ENCODE measurements at places on chromosomes 3 and 15. TPM values are rescaled to one million over a fixed set of nuclear protein-coding genes. Genes with fewer than 3 reads are reported as not detected.

DNA sequence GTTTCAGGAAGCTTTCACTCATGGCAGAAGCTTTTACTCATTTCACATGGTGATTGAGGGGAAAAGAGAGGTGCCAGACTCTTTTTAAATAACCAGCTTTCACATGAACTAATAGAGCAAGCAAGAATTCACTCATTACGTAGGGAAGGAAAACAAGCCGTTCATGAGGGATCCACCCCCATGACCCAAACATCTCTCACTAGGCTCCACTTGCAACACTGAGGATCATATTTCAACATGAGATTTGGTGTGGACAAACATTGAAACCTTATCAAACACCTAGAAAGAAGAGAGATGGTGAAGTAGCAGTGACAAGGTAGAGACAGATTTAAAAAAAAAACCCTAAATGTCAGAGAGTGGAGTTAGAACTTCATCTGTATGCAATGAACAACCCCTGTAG is 408.6 kb upstream of the PDZRN3 start:
- H3K4me3 ChIP-seq, result no peak overlapping the region
- H3K4me1 ChIP-seq, result no peaks in the 10 kb centered on the region
- H3K27ac ChIP-seq, result no peak overlapping the region

Gene EPB42
- not detected for total RNA-seq

Gene FEZF2
- not detected for total RNA-seq

- no peak overlapping the region for H3K27ac ChIP-seq
- H3K36me3 ChIP-seq, result no peaks in the 10 kb centered on the region
- H3K4me1 ChIP-seq, result peaks cover 76% of the 10 kb centered on the region
Observed at GRCh38 chr3:177193688-177194268, 3.5 kb downstream of the TBL1XR1 start.

Gene COL7A1
- total RNA-seq, result 125 TPM

DNA sequence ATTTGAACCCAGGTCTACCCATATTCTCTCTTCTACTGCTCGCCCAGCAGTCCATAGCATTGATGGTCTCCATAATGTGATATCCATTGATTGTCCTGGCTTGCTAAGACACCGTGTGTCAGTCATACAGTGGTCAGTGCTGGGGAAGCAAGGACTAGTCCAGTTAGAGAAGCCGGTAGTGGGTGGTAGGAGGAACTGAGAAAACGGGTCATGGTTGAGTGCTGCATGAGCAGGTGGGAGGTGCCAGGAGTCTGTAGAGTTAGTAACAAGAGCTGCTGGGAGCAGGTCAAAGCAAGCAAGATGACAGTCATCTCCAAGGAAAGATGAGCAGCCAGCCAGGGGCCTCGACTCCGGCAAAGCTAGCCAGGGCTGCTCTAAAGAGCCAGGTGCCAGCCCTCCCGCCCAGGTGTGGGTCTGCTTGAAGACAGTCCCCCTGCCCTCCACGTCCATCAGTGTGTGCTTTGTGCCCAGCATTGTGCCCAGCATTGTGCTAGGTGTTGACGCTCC is 29.5 kb upstream of the USP3 start:
- peak overlapping the region; percentile 64 for H3K27ac ChIP-seq
- no peak overlapping the region for H3K4me3 ChIP-seq
- no peaks in the 10 kb centered on the region for H3K36me3 ChIP-seq
- DNase-seq, result no peak
- peaks cover 5% of the 10 kb centered on the region for H3K4me1 ChIP-seq

GRCh38 chr3:159732172-159733111 is 256.2 kb upstream of the IL12A start:
- DNase-seq, result no peak
- H3K27ac ChIP-seq, result peak overlapping the region; percentile 14
- no peaks in the 10 kb centered on the region for H3K4me1 ChIP-seq
- no peaks in the 10 kb centered on the region for H3K36me3 ChIP-seq
- peak overlapping the region; percentile 42 for H3K4me3 ChIP-seq

DNA sequence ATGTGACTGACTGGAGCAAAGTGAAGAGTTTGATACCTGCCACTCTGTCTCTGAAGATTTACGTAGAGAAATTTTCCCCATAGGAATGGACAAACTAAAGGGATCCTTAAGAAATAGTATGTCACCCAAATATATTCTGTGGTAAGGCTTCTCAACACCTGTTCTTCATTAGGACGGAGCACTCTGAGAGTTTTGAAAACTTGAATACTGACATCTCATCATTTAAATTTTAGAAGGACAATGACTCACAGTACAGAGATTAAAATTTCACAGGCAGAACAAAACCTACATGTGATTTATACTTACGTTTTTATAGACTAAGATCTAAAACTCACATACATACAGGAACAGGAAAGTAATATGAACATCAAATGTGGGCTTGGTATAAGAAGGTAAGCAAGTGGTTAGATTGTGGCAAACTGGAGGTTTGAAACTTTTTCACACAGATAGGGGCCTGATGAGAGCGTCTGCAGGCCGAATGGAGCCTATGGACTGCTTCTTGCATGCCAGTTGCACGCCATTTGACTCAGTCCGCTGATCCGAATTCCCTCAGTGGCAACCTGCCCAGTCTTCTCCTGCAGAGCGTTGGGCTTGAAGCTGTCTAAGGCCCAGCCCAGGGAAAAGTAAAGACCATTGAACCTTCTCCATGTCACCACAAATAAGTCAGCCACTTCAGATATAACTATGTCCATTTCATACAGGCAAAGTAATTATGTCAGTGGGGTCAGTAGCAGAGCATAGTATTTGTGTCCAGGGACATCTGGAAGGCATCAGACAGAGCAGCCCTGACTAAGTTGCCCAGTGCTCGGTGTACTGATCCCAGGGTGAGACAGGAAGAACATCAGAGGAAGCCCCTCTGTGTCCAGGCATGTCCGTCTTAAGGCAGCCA is 45.7 kb downstream of the ZBTB38 start:
- DNase-seq, result no peak
- H3K4me1 ChIP-seq, result peaks cover 53% of the 10 kb centered on the region
- H3K27ac ChIP-seq, result peak overlapping the region; percentile 93
- no peak overlapping the region for H3K4me3 ChIP-seq

GRCh38 chr3:189641776-189642175 is 10.6 kb downstream of the TP63 start:
- H3K27me3 ChIP-seq, result no peaks in the 10 kb centered on the region
- H3K4me3 ChIP-seq, result no peak overlapping the region
- no peaks in the 10 kb centered on the region for H3K4me1 ChIP-seq
- H3K36me3 ChIP-seq, result no peaks in the 10 kb centered on the region

GRCh38 chr3:16257309-16257708 is 7.4 kb downstream of the DPH3 start:
- peaks cover 5% of the 10 kb centered on the region for H3K4me1 ChIP-seq
- no peaks in the 10 kb centered on the region for H3K36me3 ChIP-seq
- H3K27me3 ChIP-seq, result no peaks in the 10 kb centered on the region
- H3K27ac ChIP-seq, result no peak overlapping the region

DNA sequence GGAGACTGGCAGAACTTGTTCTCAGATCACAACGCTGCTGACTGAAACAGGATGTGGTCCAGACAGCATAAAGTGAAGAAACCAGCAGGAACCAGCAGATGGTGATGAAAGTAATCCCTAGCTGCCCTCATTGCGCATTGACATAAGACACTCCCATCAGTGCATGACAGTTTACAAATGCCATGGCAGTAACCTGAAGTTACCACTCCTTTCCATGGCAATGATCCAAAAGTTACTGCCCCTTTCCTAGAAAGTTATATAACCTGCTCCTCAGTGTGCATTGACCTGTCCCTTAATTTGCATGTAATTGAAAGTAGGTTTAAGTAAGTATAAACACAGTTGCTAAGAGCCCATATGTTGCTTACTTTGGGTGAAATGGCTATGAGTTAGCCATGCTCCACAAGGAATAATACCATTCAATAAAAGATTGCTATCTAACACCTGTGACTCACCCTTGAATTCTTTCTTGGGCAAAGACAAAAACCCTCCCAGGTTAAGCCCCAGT is 149.1 kb upstream of the CD96 start:
- H3K27me3 ChIP-seq, result no peaks in the 10 kb centered on the region
- DNase-seq, result no peak
- no peaks in the 10 kb centered on the region for H3K4me1 ChIP-seq
- no peak overlapping the region for H3K4me3 ChIP-seq

DNA sequence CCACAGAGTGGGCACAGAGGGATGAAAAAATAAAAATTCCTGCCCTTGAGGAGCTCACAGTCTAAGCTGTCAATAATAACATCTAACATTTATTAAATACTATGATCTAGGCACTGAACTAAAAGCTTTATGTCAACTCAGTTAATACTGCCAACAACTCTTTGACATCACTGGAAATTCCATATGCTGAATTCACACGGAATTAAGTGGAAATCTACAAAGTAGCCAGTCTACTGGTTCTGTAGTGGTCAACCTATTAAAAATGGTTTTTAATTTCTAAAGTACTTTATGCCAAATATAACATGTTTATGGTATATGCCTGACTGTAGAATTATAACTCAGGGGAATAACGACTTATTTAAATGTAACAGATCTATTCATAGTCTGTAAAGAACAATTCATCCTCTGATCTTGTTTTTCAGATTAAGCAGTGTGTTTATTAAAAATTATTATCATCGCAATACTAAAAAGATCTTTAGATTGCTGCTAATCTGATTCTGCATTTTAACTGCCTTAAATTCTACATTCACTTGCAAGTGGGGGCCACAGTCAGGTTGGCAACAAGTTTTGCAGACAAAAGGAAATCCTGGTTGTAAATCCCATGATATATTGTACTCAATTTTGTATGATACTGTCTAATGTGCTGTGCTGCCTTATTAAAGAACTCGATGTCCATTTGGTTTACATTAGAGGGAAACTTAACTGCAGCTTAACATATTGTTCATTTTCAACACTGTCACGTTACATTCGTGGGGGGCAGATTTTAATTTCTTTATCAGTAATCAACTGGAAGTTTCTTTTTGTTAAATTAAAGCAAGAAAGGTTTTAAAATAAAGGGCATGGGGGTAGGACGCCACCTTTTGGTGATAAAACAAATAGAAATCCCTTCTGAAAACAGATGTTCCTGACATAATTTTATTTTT is 2.6 kb upstream of the FOXP1 start:
- no peak overlapping the region for H3K4me3 ChIP-seq
- no peaks in the 10 kb centered on the region for H3K36me3 ChIP-seq
- H3K27ac ChIP-seq, result no peak overlapping the region

DNA sequence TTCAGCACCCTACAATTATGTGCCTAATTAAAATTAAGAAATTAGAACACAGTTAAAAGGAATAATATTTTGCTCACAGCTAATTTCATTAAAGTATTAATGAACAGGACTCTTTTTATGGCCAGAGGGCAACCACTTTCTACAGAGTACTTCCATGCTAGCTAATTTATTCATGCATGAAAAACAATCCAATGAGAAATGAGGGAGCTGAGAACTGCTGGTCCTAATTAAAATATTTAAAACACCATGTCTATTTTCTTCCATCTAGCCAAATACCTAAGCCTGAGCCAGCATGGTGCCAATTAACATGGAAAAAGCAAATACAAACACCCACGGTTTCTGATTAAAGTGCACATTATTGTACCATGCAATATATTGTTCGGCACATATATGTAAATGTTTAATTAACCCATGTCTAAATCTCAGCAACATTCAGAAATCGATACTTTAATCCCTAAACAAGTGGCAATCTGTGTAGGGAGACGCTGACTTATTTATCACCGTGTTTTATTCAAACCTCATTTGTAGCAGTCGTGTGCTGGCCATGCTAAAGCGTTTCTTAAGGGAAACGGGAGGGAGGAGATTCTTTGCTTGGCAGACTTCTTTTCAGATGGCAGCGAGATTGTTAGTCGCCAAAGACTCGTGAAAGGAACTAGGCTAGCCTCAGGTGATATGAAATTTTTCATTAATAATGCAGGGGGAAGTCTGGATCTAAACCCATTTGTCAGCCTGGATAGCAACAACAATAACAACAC is 193.5 kb downstream of the ANXA2 start:
- no peak overlapping the region for H3K4me3 ChIP-seq
- H3K27me3 ChIP-seq, result no peaks in the 10 kb centered on the region
- no peak overlapping the region for H3K27ac ChIP-seq
- DNase-seq, result no peak

Gene MRAS
- total RNA-seq, result 0.72 TPM

GRCh38 chr15:40287968-40288367 is 5.1 kb upstream of the ANKRD63 start:
- no peak for DNase-seq
- H3K4me3 ChIP-seq, result no peak overlapping the region
- H3K27ac ChIP-seq, result no peak overlapping the region
- peaks cover 9% of the 10 kb centered on the region for H3K4me1 ChIP-seq
- H3K27me3 ChIP-seq, result peaks cover 96% of the 10 kb centered on the region

DNA sequence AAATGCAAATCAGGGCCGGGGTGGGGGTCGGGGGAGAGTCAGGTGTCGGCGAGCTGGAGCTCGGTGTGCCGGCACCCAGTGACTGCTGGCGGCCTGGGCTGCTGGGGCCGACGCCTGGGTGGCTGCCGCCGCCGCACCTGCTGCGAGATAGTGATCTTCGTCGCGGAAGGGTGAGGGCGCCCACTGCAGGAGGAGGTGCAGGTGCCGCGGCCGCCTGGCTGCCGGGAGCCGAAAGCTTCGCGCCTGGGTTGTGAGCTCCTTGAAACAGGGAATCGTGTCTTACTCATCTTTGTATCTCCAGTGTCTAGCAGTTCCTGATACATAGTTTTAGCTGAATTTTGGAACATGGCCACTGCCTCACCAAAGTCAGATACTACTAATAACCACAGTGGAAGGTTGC is 64.0 kb upstream of the CPOX start:
- H3K36me3 ChIP-seq, result no peaks in the 10 kb centered on the region
- H3K27ac ChIP-seq, result no peak overlapping the region
- DNase-seq, result no peak
- H3K4me3 ChIP-seq, result peak overlapping the region; percentile 31
- H3K27me3 ChIP-seq, result peaks cover 13% of the 10 kb centered on the region

DNA sequence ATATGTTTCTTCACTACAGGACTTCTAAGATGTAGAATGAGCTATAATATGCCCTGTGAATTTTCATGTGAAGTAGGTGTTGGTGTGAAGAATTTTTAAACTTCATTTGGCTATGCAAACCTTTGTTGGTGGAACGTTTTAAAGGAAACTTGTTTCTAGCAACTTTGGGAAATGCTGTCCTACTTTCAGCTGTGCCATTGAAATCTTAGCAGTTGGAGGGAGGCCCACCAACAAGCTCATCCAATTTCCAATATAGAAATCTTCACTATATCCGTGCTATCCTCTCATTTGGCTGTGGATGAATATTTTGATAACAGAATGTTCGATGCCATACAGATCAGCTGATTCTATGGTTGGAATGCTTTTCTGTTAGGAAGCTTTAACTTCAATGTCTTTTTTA is 51.3 kb downstream of the GRM7 start:
- no peak overlapping the region for H3K27ac ChIP-seq
- H3K27me3 ChIP-seq, result no peaks in the 10 kb centered on the region
- H3K4me3 ChIP-seq, result no peak overlapping the region

DNA sequence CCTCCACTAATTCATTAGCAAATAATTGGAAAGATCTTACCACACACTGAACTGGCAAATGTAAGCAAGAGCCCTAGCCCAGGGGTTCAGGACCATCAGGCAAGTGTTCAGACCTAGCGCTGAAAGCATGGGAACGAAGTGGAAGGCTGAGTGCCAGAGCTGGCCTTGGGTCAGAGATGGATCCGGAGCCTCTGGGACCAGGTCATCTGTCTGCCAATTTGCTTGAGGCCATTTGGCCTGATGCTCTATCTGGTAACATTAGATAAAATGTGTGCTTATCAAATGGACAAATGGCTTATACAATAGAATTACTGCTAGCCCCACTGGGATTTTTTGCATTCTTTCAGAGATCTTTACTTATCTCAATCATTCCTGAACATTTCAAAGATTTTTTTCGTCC is 1.4 kb upstream of the TMC3 start:
- no peaks in the 10 kb centered on the region for H3K4me1 ChIP-seq
- H3K27ac ChIP-seq, result no peak overlapping the region
- DNase-seq, result no peak
- no peaks in the 10 kb centered on the region for H3K27me3 ChIP-seq
- H3K4me3 ChIP-seq, result no peak overlapping the region
- H3K36me3 ChIP-seq, result no peaks in the 10 kb centered on the region

Gene MME
- total RNA-seq, result 4.4 TPM

Gene ARPP21
- not detected for total RNA-seq
